ENCODE measurements at places on chromosomes 5 and 9.

GRCh38 chr5:25393957-25394356 lies 749.2 kb upstream of the CDH10 start:
- no peak for DNase-seq

GRCh38 chr9:113154471-113154870 lies 3.7 kb downstream of the SLC31A2 start:
- DNase-seq = peak; percentile 56

GRCh38 chr9:7287986-7288385 lies 511.6 kb downstream of the DMAC1 start:
- DNase-seq = no peak

DNA sequence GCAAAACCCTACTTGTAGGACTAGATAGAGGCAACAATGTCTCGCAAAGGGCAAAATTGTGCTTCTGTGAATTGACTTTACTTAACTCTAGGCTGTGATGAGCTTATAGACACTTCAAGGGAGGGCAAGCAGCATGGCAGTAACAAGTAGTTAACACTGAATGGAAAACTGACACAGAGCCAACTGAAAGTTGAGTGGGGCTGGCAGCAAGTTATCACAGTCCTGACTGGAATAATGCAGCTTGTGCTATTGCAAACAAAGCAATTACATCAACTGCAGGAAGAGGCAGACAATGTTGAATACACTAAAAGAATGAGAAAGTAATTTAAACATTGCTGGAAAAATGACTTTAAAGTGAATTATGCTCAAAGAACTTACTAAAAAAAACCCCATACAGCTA lies 62.2 kb downstream of the RNF38 start:
- DNase-seq = no peak

DNA sequence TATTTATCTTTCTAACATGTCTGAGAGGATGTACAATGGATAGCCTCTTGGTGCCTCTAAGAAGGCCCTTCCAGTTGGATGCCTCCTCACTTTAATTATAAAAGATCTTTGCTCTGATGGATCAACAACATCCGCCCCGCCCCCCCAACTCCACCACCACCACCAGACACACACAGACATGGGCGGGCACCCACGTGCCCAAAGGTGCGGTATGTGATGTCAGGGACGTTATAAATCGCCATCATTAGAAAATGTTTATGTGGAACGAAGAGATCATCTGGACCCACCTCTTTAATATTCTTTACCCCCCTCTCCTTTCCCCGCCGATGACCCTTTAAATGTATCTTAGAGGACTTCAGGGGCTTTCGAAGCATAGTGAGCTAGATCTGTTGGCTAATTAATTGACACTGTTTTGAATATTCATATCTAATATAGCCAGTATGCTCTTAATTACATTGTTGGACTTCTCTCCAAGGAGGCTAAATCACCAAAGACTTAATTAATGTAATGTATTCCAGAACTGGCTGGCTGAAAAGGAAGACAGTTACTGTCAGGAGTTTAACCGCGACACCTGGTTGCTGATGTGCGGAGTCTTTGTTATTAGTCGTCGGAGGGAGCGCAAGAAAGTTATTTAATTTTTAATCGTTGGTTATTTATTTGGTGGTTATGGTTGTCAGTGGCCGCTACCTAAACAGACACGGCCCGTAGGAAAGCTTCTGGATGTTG lies 6.1 kb upstream of the FOXB2 start:
- no peak for DNase-seq

DNA sequence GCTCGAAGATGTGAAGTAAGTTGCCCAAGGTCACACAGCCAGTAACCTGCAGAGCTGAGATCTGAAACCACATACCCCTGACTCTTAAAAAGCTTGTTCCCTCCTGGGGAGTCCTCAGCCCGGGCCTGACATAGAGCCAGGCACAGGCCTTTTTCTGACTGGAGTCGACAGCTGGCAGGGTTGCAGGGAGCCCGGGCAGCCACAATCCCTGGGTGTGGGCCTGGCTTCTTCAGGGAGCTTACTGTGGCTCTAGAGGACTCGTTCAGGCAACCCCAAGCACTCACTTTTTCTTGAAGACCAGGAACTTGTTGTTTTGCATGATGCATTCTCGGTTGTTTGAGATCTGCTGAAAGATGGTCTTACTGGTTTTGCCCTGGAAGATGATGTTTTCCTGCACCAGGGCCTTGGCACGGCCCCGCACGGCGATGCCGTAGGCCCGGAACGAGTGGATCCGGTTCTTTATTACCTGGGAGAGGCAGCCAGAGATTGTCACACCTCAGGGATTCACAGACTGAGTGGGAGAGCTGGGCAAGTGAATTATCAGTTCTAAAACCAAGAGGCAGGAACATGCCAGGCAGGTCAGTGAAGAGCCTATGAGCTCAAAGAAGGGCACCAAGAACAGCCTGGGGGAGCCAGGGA lies 30.0 kb downstream of the POLR1E start:
- DNase-seq = no peak

GRCh38 chr5:113394658-113395057 lies 40.1 kb downstream of the TSSK1B start:
- DNase-seq = no peak

- no peak for DNase-seq
These were observed 144.2 kb upstream of the SMARCA2 start for GRCh38 chr9:1870915-1871314.

GRCh38 chr9:91166796-91167366 lies 194.8 kb downstream of the AUH start:
- DNase-seq = no peak

DNA sequence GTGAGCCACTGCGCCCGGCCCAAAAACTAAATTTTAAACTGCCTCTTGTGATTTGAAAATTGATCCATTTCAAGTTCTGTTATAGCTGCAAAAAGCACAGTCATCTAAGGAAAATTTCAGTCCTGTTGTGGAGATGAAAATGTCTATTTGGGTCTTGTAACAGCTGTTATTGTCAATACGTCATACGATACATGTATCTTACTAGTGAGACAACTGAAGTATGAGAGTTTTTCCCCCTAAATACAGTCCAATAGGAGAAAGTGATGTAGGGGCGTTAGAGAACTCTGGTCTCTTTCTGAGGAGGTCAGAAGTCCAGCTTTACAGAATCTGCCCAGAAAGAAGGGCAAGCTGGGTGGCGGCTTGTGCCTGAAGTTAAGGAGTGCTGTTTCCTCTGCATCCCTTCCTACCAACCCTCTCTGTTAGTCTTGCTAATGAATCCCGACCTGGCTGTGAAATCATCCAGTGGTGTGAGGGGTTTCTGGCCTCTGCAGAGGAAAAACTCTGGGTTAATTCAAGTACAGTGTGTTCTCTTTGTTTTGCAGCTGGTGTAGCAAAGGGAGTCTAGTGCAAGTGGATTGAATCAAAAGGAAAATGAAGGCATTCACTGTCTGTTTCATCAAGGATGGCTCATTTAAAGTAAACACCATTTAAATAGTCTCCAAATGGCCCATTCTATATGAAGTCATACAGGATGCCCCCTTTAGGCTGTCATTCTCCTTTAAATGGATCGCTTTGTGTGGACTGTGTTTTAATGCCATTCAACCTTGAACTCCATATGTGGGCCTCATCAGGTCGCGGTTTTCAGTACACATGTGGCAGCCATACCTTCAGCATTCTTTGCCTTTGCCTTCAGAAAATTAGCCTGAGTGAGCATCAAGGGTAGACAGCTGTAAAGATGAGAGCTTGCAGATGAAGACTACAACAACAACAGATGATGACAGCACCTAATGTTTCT lies 59.0 kb downstream of the AOPEP start:
- no peak for DNase-seq

DNA sequence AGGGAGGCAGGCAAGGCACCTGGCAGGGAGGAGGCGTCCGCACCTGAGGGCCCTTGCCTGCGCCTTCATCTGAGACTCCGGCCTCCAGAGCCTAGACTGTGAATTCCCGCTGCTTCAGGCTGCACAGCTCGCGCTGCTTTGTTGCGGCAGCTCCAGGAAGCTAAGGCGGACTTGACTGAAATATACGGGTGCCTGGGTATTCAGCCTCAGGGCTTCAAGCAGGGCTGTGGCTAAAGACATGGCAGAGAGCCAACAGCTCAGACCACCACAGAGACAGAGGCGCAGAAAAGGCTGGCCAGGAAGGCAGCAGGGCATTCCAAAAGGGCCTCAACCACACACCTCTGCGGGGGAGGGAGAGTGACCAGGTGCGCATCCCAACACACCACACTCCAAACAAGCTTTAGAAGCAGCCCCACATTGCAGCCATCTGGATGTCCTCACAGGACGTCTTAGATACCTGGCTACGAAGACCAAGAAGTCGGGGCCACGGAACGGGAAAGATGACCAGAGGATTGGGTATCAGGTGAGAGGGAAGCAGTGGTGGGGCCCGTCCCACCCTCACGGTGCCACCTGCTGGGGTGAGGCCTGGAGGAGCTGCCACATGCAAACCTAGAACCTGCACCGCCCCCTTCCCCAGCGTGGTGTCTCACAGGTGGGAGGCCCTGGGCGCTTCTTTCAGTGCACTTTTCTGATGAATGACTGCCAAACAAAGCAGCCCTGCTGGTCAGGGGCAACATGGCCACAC lies 1.7 kb upstream of the DPH7 start:
- DNase-seq = no peak

DNA sequence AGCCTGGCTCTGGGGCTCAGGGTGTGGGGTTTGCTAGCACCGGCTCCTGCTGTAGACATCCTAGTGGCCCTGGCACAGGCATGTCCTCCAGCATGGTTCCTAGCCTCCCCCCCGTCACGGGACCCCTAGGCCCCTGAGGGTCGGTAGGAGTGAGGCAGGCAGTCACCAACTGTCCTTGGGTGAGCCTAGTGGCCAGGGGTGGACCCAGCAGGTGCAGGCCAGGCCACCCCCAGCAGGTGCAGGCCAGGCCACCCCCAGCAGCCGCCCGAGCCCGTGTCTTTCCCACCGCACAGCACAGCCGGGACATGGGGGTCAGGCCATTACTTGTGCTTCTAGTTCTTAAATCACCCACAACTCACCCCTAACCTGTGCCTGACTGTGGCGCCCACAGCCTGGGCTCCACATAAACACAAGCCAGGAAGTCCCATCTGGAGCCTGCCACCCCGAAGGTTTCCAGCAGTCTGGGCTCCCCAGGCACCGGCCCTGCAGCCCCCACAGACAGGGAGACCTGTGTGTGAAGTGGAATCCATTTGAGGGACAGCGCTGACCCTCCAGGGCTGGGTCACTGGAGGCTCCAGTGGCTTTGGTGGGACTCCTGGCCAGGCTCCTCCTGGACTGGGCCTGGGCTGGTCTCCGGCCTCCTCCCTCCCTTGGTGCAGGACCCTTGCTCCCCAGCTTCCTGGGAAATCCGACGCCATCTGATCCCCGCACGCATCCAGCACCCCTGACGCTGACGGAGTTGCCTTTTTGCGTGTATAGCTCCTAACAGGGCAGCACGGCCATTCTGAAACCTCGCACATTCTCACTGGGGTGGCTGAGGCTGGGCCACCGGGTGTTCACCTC lies 114.1 kb upstream of the LPCAT1 start:
- no peak for DNase-seq

DNA sequence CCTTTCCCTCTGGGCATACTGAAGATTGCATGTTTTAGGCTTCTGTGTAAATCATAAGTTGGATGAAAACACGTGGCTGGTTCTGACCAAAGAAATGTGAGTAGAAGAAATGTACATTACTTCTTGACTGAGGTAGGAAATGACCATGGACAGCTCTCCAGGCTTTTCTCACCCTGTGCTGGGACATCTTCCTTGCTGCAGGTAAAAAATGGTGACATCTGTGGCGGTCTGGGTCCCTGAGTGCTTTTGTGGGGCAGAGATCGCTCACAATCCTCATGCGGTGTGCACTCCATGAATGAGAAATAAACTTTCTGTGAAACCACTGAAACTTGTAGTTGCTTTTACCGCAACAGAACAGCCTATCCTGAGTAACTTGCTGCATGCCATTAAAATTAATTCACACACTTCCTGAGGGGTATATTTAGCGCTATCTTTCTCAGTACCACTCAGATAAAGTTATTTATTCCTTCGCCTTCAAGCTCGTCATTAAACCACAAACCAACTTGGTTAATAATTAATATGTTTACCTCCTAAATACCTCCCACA lies 730.4 kb downstream of the EFNA5 start:
- DNase-seq = no peak

DNA sequence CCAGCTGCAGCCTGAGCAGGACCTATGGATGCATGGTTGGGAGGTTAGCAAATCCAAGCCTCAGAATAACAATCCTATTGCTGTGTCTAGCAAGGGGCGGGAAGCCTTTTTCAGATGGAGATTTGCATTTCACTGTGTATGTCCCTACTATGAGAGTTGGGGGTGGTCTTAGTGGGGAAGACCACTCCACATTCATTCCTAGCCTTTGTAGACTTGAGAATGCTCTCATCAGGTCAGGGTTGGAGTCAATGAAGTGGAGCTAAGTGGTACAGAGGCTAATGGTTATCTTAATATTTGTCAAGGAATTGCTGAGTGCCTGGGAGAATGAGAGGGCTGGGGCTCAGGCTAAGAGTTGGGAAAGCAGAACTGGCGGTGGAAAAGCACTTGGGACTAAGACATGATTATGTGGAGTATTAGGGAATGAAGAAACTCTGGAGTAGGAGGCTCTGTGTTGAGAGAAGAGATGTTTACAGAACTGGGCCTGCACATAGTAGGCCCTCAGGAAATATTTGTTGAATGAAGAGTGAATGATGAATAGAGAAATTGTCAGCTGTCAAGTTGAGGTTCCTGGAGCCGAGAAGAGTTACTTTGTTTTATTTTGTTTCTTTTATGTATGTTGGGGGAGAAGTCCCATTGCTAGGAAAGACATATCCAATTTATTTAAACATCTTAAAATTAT lies 175.5 kb upstream of the SPRY4 start:
- DNase-seq = no peak

GRCh38 chr5:178632285-178632684 lies 5.4 kb upstream of the CLK4 start:
- DNase-seq = no peak

DNA sequence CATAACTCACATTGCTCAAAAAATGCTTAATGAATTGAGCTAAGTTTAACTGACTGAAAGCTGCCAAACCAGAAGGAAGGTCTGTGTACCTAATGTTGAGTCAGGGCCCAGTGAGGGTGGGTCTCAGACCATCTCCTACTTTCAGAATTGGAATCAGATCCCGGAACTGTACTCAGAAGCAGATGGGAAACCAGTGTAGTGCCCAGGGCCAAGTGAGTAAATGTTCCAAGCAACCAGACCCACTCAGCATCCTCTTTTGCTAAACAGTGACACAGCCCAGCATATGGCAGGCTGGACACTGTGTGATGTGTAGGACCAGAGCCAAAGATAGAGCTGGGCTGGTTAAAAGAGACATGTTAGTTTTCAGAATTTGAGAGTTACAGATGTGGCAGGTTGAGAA lies 94.1 kb downstream of the PLCXD3 start:
- DNase-seq = no peak

DNA sequence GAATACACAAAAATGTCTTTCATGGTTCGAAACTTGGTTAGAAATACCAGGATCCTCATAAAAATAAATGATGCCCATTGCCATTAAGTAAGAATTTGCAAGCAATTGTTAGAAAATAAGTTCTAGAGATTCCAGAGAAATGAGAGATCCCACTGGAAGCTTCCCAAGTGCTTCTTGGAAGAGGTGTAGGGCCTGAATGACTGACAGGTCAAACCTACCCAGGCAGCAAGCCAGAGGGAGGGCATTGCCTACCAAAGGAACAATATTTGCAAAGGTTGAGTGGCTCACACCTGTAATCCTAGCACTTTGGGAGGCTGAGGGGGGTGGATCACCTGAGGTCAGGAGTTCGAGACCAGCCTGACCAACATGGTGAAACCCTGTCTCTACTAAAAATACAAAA lies 777.0 kb upstream of the WWC1 start:
- DNase-seq = no peak
